ENCODE measurements at places on chromosomes 7 and 10. TPM values are rescaled to one million over a fixed set of nuclear protein-coding genes. Genes with fewer than 3 reads are reported as not detected.

DNA sequence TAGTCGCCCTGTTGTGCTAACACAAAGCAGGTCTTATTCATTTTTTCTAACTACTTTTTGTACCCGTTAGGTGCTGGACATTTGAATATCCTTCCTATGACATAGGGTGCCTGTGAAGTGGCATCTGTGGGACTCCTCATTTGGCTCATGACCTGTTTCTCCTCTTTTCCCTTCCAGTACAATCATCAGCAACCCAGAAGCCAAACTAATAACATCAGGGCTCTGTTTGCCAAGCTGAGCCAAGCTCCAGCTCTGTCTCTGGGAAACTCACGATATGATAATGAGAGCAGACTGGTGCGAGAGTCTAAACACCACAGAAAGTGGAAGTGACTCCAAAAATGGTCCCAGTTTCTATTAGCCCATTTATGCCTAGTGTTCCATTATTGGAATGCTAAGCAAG is 92.0 kb downstream of the SVIL start:
- DNase-seq: no peak

GRCh38 chr7:47452715-47453092 is 129.2 kb downstream of the TNS3 start:
- DNase-seq: peak; percentile 43

GRCh38 chr7:74573512-74573911 is 84.0 kb upstream of the GTF2I start:
- DNase-seq: no peak

DNA sequence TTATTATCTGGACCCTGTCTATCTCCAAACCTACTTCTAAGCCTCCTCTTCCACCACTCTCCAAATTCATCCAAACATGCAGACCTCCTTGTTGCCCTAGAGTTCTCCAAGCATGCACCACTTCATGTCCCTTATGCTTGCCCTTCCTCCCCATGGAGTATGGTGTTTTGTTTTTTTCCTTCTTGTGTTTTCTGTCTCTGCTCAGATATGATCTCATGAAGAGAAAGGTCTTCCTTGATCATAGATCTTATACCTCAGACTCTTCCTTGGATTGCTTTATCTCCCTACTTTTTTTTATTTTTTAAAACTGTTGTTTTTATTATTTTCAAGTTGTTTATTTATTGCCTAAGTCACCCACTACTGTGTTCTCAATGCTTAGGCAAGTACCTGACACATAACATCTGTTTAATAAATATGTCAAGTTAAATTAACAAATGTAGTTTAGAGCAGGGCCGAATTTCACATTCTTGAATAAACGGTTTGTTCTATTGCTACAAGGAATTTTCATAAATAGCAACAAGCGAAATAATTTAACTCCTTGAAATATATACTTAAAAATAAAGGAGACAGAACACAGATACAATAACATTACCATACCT is 84.5 kb downstream of the HGF start:
- DNase-seq: no peak

- DNase-seq: no peak
Measured at GRCh38 chr10:99593312-99593711, 26.9 kb downstream of the SLC25A28 start.

GRCh38 chr7:437329-438251 is 82.1 kb downstream of the PDGFA start:
- no peak for DNase-seq

DNA sequence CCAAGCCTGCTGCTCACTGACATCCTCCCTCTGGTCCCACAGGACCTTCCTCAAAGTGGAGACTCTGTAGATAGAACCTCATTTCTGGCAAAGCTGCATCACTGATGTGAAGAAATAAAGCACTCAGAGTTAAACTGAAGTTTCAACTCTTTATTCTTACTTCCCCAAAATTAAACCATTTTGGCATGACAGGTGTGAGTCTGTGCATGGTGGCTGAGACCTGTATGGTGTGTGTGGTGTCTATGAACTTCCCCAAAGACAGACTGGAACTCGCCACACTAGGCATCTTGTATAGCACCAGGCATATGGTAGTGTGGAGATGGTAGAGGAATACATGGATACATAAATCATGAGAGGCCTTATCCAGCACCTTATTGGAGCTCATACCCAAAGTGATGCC is 6.6 kb upstream of the WDFY4 start:
- DNase-seq: no peak

DNA sequence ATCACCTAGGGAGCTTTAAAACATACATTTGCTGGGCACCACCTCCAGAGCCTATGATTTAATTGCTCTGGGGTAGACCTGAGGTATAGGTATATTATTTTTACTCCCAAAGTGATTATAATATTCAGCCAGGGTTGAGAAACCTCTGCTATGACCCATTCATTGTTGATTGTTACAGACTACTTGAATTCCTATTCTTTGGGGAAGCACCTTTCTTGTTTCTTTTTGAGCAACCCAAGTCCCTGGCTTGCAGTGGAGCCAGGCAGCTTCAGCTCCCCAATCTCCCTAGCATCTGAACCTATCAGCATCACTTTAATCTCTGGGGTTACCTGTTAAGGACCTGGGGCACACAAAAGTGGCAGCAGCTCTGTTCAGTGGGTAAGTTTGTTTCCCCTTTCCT is 8.6 kb downstream of the PRKG1 start:
- DNase-seq: no peak

GRCh38 chr7:75969182-75969581 is 25.2 kb downstream of the TMEM120A start:
- DNase-seq: peak; percentile 57

PRXL2A gene
- total RNA-seq: not detected

SAMD8 gene
- 30.5 TPM for total RNA-seq

AKR1C4 gene
- total RNA-seq: not detected

SPDYE16 gene
- not detected for total RNA-seq

CDHR3 gene
- total RNA-seq: 2.6 TPM

TSPAN12 gene
- 2.0 TPM for total RNA-seq

AOAH gene
- not detected for total RNA-seq

Measured in GM23248 (cell line).